ENCODE measurements at places on chromosomes 6 and 20.

GRCh38 chr20:20799716-20800312, 87.4 kb upstream of the RALGAPA2 start:
- DNase-seq = no peak

GRCh38 chr6:26234421-26235301, 130.3 kb upstream of the BTN3A2 start:
- DNase-seq = peak; percentile 52

GRCh38 chr6:87905101-87905641, 142.5 kb upstream of the SPACA1 start:
- no peak for DNase-seq

DNA sequence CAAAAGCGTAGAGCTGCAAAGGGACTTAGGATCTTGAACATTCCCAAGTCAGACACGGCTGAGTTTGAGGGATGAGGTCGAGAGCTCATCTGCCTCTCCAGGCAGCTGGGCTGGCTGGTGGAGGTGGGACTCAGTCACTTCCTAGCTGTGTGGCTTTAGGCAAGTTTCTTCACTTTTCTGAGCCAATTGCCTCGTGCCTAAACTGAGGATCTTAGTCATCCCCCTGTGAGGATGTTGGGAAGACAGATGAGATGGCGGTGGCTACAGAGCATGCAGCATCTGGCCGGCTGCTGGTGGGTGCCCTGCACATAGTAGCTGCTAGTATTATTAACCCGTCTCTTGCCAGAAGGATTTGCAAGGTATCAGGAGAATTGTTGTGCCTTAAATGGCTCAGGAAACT, 27.5 kb downstream of the TFAP2C start:
- no peak for DNase-seq

DNA sequence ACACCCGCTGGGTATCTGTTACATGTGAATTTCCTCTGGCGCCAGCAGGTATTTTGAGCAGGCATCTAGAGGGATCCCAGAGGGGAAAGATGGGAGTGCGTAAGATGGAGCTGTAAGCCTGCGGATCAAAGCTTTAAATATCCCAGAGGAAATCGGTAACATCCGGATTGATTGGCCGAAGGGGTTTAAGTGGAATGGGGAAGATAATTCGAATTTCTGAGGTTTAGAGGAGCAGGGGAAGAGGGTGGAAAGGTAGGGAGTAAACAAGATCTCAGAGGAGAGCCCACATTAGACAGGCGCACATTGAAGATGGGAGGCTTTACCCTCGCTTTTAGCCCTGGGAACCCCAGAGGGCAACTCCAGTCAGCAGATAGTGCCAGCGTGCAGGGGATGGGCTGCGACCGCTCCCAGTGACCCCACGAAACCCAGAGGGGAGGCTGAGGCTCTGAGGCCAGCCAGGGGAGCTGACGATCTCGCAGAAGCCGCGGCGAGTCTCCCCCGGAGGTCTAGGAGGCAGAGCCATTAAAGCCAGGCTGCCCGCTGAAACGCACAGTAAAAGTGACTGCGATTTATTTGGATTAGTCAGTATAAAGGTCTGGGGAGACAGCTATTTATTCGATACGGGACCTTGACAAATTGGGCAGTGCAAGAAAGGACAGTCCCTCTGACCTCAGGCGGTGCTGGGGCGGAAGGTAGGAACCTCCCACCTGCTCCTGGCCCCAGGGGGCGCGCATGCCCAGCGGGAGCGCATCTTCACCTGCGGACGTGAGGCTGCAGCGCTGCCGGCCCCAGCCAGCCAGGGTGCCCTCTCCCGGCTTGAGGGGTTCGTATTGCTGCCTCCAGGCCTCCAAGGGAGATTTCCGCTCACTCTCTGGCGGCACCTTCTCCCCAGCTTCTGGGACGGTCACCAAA, 34.3 kb upstream of the TCF21 start:
- DNase-seq = no peak

- no peak for DNase-seq
These were observed 23.4 kb upstream of the FRMD1 start for GRCh38 chr6:168102315-168102985.

GRCh38 chr6:15779726-15780125, 116.9 kb upstream of the DTNBP1 start:
- no peak for DNase-seq

DNA sequence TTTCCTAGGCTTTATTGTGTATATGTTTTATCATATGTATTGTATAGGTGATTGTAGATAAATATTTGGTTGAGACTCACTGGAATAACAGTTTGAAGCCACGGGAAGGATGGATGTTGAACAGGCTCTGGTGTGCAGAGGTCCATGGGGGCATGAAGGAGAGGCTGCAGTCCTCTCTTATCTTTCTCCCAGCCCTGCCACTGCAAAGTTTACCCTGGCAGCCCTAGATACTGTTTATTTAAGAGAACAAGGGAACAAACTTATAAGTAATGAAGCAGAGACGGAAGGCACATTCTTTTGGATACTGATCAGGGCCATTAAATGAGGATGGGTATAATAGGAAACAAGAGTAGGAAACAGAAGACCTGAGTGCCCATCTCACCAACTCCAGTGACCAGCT, 103.6 kb upstream of the SCGN start:
- DNase-seq = no peak

GRCh38 chr6:41757931-41758640, 10.9 kb upstream of the PGC start:
- DNase-seq = no peak

GRCh38 chr6:169960886-169961611, 209.6 kb downstream of the ERMARD start:
- no peak for DNase-seq

GRCh38 chr6:37516920-37517405, 17.3 kb upstream of the CCDC167 start:
- DNase-seq = no peak

GRCh38 chr20:50450881-50451752, 59.1 kb upstream of the PTPN1 start:
- no peak for DNase-seq

DNA sequence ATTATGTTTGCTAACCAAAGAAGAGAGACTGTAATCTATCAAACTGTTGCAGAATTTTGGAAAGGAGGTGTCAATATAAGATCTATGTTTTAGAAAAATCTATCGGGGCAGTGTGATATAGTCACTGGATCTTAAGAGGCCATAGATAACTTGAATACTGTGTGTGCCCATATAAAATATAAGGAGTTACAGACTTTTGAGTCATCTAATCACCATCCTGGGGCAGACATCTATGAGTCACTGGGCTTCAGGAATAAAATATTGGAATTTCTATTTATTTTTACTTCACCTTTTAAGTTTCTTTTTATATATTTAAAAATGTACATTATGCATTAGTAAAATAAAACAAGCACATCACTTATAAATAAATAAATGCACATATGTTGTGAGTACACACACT, 509.3 kb upstream of the MAN1A1 start:
- no peak for DNase-seq

- DNase-seq = no peak
These were observed 774.5 kb downstream of the EYS start for GRCh38 chr6:64932486-64932885.

DNA sequence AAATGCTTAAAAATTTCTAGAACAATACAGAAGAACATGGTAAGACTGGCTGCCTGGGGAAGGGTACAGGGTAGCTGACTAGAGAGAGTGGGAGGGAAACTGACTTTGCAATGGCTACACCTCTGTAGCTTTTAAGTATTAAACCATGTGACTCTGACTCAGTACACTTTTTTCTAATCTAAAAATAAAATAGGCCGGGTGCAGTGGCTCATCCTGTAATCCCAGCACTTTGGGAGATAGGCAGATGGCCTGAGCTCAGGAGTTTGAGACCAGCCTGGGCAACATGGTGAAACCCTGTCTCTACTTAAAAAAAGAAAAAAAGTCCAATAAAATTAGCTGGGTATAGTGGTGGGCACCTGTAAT, 18.5 kb downstream of the ATP9A start:
- DNase-seq = no peak

GRCh38 chr20:17960927-17961586, 7.5 kb downstream of the SNX5 start:
- DNase-seq = no peak

- DNase-seq = no peak
These were observed 28.3 kb downstream of the NSFL1C start for GRCh38 chr20:1438361-1438760.

DNA sequence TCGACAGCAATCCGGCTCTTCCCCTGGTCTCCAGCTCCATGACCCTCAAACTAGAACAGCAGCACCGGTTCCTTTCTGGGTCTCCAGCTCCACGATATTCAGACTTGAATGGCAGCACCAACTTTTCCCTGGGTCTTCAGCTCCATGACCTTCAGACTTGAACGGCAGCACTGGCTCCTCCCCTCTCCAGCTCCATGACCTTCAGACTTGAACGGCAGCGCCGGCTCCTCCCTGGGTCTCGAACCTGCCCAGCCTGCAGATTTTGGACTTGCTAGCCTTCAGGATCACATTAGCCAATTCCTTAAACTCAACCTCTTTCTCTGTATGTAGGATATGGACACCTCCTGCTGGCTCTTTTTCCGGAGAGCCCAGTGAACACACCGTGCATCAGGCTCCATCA, 350.9 kb downstream of the PREX1 start:
- no peak for DNase-seq

- no peak for DNase-seq
These were observed 1.2 kb downstream of the SLC35B2 start for GRCh38 chr6:44255871-44256774.

DNA sequence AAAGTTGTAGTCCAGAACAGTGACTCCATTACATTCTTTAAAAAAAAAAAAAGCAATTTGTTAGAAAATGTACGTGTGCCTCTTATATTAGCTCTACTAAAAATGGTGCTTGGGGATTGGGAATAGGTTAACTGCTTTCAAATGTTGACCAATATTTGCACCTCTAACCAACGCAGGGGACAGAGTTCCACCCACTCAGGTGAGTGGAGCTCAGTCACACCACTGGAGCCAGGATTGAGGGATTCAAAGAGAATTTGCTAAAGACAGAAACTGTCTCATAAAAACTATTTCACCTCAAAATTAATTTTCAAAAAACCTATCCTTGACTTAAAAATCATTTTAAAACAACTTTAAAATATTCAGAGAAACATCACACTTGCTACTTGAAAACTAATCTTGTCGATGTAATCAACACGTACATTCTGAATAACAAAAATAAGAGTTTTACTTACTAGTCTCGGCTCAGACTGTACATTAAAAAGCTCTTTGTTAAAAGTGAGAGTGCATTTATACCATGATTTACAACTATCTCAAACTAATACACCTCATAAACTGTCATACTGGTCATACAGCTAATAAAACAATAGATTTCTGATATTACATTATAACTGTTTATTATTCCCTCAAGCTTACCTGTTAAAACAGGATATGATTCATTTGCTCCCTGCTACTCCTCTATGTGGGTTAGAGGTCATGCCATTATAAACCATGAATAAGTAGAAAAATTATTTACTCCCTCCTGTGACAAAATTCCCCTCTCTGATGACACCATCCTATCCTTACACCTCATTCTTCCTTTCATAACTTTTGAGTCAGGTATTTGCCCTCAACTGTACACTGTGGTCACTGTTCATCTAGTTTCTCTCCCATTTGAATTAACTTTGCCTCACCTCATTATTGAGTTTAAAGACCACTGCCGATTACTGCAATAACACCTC, 88.6 kb downstream of the PDE10A start:
- DNase-seq = no peak

DNA sequence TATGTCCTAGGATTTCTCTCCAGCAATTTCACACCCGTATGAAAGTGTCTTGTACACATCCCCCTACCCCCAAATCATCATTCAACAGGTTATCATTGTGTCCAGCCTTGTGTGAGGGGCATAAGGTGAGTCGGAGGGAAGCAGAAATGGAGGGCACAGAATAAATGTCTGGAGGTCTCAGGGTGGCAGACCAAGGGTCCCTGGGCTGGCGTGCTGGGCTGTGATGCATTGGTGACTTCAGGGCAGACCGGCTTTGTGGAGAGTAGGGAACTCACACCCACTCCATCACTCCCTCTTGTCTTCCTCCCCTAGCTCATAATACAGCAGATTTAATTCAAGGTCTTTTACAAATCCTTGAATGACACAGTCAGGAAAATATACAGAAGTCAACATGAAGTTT, 191.7 kb upstream of the PMEPA1 start:
- no peak for DNase-seq

DNA sequence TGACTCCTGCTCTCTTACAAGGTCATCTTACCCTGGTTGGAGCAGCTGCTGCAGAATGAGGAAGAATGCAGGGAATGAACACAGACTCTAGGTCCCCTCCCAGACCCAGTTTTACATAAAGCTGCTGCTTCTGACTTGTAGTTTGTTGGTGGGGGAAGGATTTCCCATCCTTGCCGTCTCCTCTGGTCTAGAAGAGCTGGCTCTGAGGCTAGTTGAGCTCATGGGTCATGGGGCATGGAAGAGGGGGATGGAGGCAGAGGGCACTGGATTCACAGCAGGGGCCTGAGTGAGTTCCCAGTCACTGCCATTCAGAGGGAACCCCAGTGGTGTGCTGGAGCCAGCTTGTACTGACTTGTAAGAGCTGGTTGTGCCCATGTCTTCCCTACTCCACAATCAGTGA, 9.2 kb upstream of the GUCA1A start:
- DNase-seq = no peak

DNA sequence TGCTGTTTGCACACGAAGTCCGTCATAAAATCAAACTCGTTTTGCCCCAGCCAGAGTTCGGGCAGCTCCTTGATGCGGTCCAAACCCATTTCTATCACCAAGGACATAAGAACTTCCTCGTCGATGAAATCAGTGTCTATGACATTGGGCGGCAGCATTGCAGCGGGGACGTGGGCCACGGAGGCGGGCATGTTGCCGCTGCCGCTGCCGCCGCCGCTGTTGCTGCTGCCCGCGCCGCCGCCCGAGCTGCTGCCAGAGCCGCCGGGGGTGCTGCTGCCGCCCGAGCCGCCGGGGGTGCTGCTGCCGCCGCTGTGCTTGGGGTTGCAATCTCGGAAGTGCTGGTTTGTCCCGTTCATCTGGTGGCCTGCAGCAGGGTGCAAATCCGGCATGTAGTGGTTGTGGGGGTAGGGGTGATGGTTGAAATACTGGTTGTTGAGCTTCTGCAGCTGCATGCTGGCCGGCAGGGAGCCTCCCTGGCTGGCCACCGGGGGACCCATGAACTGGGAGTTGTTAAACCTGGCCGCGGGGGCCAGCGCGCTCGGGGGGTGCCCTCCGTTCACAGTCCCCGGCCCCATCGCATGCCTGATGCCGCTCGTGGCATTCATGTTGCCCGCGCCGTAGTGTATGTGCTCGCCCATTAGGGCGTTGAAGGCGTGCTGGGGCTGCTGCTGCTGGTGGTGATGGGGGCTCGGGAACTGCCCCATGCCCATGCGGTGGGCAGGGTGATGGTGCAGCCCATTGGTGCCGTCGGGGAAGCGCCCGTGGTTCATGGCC, 1.1 kb downstream of the CITED2 start:
- DNase-seq = peak; percentile 78

- no peak for DNase-seq
These were observed 64.0 kb upstream of the SGK1 start for GRCh38 chr6:134381959-134382358.

GRCh38 chr6:75947935-75948334, 124.5 kb downstream of the IMPG1 start:
- DNase-seq = no peak
